NCI-H187 (cell line): ENCODE measurements at places on chromosomes 4 and X.

DNA sequence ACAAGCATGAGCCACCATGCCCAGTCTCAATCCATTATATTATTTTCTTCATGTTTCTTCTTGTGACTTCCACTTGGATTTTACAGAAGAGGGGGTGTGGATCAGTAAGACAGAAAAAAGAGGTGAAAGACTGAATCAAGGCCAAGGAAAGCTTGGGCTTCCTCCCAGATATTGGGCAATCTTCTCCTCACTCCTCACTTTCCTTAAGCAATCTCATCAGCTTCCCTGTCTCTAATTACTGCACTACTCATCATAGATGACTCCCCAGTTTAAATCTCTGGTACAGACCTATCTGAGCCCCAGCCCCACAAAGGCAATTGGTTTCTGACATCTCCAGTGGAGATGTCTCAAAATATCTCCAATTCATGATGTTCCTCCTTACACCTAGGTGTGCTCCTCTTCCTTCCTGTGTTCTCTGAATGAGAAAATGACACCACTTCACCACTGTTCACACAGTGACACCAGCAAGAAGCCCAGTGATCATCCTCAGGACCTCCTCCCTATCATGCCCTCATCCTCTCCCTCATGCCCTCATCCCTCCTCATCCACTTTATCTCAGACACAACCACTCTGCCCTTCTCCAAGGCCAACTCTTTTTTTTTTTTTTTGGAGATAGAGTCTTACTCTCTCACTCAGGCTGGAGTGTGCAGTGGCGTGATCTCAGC lies 44.8 kb upstream of the HERC6 start:
- no peak for DNase-seq

- DNase-seq: no peak
Observed at GRCh38 chr4:5712517-5712916, 1.5 kb downstream of the EVC start.

DNA sequence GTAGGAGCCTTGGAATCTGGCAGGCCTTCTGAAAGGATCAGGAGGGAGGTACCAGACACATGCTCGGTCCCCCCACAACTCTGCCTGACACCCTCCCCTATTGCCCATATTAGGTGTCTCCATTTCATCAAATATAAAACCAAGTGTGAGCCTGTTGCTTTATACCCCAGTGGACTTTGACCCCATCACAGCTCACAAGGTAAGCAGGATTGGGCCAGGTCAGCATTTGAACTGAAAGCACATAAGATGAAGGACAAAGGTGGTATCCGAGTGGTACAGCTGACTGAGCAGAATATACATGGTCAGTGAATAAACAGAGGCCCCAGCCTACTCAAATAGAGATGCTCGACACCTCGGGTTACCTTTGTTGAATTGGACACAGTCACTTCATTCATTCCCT lies 20.0 kb downstream of the SLC25A43 start:
- DNase-seq: no peak

GRCh38 chr4:186858355-186858754 lies 134.7 kb upstream of the FAT1 start:
- DNase-seq: no peak

DNA sequence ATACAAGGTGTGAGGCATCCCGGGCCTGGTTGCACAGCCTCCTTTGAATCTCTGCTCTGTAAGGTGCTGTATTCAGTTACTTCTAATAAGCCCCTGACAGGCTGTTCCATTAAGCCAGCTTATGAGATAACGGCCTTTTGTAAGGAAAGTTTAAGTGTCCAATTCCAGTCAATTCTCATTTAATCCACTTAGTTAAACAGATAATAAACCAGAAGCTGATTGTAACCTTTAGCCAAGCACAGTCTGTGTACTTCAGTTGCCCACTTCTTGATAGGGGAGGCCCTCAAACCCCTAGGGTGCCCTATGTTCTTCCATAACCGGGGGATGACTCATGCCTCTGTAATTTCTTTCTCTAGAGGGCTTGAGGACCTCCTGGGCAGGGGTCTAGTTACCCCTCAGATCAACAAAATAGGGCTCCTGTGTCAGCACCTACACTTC lies 63.4 kb downstream of the RASL11B start:
- no peak for DNase-seq

GRCh38 chr4:169058312-169058711 lies 48.3 kb upstream of the CBR4 start:
- DNase-seq: no peak

- DNase-seq: no peak
Observed at GRCh38 chrX:109619771-109620170, 5.2 kb downstream of the KCNE5 start.

GRCh38 chrX:124256629-124257380 lies 75.7 kb upstream of the TEX13D start:
- DNase-seq: no peak

DNA sequence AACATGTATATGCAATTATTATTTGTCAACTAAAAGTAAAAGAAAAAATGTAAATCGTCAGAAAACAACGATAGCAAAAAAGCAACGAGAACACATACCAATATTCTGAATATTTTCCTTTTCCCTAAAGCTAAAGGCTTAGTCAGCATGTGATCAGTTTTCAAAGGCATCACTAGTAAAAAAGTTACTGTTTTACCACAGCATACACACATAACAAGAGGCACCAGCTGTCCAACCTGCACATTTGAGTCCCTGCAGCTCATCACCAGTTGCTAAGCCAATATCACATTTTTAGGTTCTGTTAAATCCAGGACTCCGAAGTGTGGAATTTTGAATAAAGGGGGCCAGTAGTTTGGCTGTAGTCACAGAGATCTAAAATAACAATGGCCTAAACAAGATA lies 203.8 kb downstream of the ADGRA3 start:
- no peak for DNase-seq
